ENCODE measurements at places on chromosomes 7 and 10. TPM values are rescaled to one million over a fixed set of nuclear protein-coding genes. Genes with fewer than 3 reads are reported as not detected.

Gene ZSCAN25
- 12.5 TPM for total RNA-seq

Gene LIPN
- total RNA-seq: not detected

Gene CUL2
- 38.6 TPM for total RNA-seq

Gene UBE3C
- 107 TPM for total RNA-seq

Gene AGAP5
- total RNA-seq: 2.7 TPM

Gene IQUB
- total RNA-seq: 0.50 TPM

Gene PRF1
- total RNA-seq: not detected

Gene NODAL
- not detected for total RNA-seq

Gene CPED1
- total RNA-seq: 117 TPM

Gene NAT16
- total RNA-seq: under 0.01 TPM

Gene GDF2
- not detected for total RNA-seq
